ENCODE measurements at places on chromosomes 16 and 17.

GRCh38 chr17:2510559-2510958, 1.1 kb downstream of the METTL16 start:
- DNase-seq = no peak

GRCh38 chr16:77937473-77938149, 84.7 kb upstream of the CLEC3A start:
- DNase-seq = no peak

DNA sequence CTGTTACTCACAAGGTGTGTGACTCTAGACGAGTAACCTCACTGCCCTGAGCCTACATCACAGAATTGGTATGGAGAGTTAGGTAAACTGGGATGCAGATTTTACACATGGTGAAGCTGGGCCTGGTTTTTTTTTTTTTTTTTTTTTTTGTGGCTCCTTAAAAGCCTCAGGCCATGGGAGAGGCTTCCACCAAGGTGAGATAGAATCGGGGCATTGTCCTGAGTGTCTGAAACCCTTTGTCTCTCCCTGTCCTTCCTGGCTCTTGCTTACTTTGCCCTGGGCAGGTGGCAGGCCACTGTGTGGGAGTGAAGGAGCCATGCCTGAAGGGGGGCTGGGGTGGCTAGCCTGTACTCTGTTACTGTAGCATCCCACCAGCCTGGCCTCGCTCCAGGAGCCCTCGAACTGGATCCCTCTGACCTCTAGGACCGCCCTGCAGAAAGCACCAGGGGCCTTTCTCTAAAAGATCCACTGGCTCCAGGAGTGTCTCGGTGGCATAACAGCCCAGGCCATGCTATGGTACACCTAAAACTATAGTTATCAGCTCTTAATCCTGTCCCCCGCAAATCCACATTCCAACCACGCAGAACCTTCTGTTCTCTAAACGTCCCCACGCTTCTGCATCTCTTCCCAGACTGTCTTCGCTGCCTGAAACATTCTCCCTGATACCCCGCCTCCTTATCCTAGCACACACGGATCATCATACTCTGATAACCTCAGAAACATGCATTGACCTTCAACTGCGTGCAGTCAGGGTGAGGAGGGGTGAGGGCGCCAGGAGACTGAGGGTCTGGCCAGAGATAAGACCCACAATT, 1.7 kb upstream of the SLC13A2 start:
- no peak for DNase-seq

GRCh38 chr16:68469796-68470460, 21.6 kb upstream of the SMPD3 start:
- DNase-seq = no peak

- DNase-seq = no peak
Observed at GRCh38 chr16:78939597-78939996, 660.9 kb downstream of the MAF start.

- DNase-seq = no peak
Observed at GRCh38 chr17:42817866-42818265, 6.2 kb downstream of the BECN1 start.

- no peak for DNase-seq
Observed at GRCh38 chr16:87924041-87924810, 12.1 kb downstream of the CA5A start.

GRCh38 chr17:75557075-75557851, 30.3 kb upstream of the MYO15B start:
- no peak for DNase-seq

- no peak for DNase-seq
Observed at GRCh38 chr17:40697297-40697696, 6.3 kb downstream of the KRT24 start.

DNA sequence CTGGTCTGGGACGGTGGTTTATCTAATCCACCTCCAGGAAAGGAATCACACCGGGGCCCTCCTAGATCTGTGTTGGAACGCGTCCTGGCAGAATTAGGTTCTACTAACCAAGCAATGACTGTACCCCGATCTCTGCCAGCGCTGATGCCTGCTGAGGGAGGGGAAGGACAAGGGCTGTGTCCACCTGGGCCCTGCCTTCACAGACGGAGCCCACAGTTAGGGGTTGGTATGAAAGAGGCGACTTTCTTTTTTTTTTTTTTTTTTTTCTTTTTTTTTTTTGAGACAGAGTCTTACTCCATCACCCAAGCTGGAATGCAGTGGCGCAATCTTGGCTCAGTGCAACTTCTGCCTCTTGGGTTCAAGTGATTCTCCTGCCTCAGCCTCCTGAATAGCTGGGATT, 9.9 kb upstream of the KRT19 start:
- no peak for DNase-seq

DNA sequence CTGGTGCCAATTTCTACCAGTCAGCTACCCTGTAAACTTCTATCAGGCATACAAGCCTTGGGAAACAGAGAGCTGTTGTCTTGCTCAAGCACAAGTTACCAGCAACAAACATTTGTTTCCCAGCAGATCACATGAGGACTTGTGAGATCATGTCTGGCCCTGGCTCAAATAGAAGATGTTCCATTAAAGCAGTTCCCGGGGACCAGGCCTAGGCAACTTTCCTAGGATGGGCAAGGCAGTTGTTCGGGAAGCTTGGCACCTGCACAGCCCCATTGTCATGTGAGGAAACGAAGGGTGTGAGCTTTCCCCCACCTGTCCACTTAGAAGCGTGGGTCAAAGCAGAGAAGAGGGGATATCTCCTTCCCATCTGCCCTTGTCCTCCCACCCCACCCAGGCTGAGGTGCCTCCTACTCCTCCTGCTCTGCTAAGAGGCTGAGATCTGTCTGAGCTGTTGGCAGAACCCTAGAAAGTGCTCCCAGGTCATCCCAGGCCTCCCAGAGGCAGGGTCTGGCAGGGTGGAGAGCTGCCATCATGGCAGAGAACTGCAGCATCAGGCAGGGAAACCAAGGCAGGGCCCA, 11.2 kb upstream of the SLC47A2 start:
- DNase-seq = no peak

DNA sequence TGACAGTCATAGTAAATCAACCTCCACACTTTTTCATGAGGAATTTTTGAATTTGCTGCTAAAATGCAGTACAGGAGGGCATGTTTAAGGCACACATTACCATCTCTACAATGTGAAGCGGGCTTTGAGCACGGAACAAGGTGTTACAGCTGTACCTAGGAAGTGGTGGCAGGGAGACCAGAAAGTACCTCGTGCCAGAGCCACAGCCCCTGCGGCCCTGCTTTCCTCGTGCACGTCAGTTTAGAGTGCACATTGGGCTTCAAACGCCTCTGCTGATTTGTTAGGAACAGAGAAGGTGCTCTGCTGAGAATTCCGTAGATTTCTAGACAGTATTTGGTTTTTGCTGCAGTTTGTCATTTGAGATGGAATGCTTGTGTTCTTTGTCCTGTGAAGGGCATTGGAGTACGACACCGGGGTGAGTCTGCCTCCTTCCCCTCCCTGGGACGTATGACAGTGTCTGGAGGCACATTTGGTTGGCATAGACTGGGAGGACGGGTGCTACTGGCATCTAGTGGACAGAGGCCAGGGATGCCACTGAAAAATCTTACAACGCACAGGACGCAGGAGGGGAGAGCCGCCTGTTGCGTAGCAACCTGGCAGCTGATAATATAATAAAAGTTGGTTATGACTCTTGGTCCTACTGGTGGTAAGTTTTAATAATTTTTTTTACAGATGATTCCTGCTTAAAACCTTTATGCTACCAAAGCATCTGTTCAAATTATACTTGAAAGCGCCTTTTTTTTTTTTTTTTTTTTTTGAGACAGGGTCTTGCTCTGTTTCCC, 9.1 kb downstream of the FOXK2 start:
- no peak for DNase-seq

DNA sequence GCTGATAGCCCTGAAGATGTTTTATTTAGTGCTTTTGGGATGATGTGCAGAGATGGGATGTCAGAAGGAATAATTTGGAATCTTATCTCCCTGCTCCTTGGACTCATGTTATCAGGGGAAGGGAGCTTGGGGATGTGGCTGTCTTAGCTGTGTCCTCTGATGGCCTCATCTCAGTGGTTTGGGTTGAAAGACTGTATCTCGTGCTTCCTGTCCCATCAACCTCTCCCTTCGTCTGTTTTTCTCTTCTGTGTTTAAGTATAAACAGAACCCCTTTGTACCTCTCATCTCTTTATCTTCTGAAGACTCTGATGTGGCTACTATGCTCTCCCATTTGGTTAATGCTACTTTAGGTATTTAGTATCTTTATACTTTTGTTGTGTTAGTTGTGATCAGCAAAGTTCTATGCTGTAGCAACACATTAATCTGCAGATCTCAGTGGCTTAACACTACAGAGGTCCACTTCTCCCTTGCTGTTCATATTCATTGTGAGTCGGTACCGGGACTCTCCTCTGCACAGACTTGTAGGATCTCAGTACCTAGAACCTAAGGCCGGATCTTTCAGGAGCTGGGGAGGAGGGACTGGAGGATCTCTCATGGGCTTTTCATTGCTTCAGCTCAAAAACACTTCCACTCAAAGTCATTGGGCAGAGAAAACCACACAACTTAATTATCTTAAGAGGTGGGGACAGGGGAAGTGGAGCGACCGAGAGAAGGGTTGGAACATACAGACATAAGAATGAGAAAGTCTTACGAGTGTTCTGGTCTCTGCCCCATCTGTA, 28.8 kb downstream of the PRKCA start:
- no peak for DNase-seq

GRCh38 chr16:70253291-70254106, 1.8 kb upstream of the EXOSC6 start:
- no peak for DNase-seq

DNA sequence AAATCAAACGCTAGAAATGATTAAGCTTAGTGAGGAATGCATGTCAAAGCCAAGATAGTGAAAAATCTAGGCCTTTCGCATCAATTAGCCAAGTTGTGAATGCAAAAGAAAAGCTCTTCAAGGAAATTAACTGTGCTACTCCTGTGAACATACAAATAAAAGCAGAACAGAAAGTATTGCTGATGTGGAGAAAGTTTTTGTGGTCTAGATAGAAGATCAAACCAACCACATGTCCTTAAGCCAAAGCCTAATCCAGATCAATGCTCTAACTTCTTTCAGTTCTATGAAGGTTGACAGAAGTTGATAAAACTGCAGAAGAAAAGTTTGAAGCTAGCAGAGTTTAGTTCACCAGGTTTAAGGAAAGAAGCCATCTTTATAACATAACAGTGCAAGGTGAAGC, 1044.6 kb downstream of the CDH11 start:
- no peak for DNase-seq

DNA sequence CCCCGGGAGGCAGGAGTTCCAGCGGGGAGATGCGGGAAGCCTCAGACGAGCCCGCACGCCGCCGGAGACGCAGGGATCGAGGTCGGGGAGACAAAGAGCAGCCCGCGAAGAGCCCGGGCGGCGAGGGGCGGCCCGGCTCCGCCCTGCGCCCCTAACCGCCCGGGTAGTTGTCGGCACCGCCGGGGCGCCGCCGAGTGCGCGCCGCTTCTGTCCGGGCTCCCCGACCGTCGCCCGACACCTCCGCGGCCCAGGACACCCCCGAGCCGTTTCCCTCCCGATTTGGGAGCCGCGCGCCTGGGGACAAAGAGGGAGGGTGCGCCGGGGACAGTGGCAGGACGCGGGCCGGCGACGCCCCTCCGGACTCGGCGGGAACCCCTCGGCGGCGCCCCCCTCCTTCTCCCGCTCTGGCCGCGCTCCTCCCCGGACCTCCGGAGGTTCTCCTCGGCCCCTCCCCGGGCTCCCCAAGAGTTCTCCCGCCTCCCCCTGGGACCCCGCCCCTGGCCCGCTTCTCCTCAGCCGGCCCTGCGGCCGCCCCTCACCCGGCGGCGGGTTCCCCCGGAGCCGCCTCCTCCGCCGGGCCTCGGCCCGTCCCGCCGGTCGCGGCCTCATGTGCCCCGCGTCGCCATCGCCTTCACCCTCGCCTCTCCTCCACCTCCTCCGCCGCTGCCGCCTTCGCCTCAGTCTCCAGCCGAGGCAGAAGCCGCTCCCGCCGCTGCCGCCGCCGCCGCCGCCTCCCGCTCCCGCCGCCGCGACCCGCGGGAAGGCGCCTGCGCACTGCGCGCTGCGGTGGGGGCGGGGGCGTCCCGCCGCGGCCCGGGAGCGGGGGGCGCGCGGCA, at the start of gene GJC1:
GJC1 (minus strand) TSS at position 765 of the 836 bp plus-strand sequence. CDS start 24,470 bp downstream, outside the sequence.
- DNase-seq = no peak

DNA sequence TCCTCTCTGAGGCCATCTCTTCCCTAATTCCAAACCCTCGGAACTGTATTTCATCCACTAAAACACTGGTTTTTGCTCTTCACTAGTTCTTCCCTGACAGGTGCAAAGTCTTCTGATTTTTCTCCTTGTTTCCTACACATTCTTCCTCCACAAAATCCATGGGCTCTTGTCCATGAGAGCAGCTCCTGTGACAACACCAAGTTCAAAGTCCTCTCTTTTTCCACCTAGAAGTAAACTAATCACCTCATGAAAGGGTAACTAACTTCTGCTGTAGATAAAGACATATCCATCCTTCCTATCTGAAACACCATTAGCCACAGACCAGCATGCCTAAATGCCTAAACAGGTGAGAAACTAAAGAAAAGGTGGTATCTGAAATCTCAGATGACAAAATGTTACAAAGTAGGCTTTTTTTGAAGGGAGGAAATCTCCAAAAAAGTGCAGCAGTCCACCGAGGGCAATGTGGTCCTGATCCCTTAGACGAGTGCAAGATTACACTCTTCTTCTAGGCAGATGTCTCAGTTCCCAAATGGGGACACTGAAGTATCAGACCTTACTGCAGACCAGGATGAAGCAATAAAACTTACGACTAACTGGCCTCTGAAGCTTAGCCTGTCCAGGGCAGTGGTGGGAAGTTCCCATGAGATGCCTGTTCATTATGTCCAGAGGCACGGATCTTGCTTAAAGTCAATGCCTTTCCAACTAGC, 2.8 kb downstream of the PIP4K2B start:
- DNase-seq = no peak

Measured in stimulated activated CD8-positive, alpha-beta memory T cell treated with anti-CD3 and anti-CD28 coated beads, Interleukin-12 subunit alpha, Interleukin-12 subunit beta, amount 100 ng/mL, for 4 hours (primary cell).